CD4-positive, alpha-beta T cell treated with Interleukin-12 subunit alpha and Interleukin-12 subunit beta, for 1 hour (primary cell): ENCODE measurements at places on chromosomes 2 and 18.

GRCh38 chr2:216017365-216017764, 4.0 kb upstream of the MREG start:
- DNase-seq = peak; percentile 15

- DNase-seq = no peak
These were observed 145.4 kb upstream of the RNF152 start for GRCh38 chr18:62037989-62038778.

DNA sequence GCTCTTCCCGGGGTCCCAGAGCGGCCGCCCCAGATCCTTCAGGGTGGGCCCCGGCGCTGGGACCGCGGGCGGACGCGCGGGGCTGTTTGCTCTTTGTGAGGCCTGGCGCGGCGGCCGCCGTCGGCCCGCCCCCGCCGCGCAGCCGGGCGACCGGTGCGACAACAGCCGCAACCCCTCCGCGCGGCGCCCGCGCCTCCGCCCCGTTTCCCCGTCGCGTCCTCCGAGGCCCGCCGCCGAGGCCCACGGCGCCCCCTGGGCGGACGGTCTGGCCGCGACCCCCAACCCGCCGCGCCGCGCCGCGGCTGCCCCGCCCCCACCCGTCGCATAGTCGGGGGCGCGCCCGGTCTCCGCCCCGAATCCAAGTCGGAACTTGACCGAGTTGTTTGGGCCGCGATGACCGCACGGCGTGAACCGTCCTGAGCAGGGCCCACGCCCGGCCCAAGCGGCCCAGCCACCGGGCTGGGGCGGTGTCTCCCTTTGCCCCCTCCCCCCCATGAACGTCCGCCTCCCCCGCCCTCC, 448 bp downstream of the YPEL5 start:
- no peak for DNase-seq

- no peak for DNase-seq
These were observed 14.8 kb downstream of the TWIST2 start for GRCh38 chr2:238862701-238863100.

DNA sequence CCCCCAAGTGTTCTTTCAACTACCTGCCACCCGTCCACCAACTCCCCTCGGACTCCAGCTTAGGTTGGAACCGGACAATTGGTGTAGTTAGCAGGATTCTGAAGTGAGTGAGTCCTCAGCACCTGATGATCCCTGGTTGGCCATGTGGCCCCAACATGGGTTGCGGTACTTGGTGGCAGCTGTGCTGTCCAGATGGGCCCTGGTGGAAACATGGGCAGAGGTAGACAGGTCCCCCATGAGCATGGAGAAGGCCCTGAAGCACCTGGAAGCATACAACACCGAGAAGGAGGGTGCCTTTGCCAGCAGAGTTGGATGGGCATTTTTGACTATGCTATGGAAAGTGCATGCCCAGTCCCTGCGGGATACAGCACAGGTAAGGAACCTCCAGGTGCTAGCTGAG, 11.0 kb upstream of the C2orf42 start:
- no peak for DNase-seq

GRCh38 chr2:10448576-10449485, 704 bp upstream of the ODC1 start:
- DNase-seq = peak; percentile 95

DNA sequence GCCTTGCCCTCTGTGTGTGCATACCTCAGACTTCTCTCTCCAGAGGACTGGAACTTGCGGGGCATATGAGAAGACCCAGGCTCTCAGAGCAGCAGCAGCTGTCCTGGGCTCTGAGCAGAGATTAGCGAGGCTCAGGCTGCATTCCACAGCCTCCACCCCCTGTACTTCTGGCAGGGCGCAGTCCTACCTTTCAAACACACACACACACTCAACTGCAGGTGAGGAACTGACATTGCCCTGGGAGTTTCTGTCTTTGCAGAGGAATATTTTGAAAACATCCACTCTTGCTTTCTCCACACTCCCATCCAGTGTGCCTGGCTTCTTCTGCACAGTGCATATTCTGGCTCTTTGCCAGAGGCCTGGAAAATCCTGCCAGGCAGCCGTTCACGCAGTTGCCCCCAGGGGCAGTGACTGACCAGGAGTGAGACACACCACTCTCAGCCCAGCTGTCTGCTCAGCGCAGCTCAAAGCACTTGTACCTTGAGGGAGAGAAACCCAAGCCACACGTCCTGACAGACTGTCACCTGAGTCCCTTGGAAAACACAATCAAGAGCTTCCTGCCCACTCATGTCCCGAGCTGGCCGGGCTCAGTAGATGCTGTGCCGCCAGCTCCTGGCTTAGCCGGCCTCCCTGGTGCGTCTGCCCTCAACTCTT, 460.8 kb downstream of the RNF144A start:
- no peak for DNase-seq

DNA sequence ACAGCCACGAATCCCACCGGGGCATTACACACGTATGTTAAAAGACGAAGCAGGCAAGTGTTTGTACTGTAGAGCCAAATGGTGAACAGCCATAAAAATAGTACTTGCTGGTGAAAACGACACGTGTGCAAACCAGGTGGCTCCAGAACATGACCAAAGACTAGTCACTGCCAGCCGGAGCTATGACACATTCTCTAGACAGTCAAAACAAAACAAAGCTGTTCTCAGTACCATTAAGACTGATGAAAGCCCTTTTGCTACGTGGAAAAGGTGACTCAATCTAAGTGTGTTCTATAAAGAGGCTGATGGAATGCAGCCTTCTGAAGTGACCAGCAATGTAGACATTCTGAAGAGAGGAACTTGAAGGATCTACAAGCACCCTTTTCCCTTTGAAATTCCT, 367.7 kb upstream of the NETO1 start:
- DNase-seq = no peak

GRCh38 chr2:62055724-62056336, 140.1 kb upstream of the B3GNT2 start:
- DNase-seq = no peak

GRCh38 chr18:37487400-37487867, 78.2 kb downstream of the CELF4 start:
- no peak for DNase-seq

DNA sequence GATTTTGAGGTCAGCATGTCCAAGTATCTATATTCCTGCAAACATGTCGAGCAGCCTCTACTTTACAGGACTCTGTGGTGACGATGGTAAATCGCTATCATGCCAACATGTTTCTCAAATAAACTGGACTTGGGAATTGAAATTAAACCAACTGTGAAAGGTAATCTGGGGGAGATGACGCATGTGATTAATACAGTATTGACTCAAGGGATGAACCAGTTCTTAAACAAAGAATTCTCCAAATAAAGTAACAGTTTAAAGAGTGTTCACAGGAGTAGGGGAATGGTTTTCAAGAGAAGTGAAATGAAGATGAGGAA, 54.3 kb downstream of the THUMPD2 start:
- no peak for DNase-seq

DNA sequence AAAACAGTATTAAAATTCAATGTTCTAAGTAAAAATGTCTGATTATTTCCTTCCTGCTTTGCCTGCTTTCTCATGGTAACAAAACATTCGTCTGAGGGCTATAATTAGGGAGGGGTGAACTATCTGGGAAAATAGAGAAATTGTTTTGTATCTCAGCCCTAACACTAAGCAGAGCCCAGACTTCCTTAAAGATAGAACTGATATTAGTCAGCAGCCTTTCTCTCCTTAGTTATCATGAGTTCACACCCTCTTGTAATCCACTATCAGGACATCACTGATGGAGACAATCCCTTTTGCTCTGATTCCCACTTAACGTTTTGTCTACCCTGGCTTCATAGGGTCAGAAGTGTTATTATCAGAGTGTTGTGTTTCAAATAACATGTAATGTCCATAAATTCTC, 701.1 kb upstream of the ZEB2 start:
- DNase-seq = no peak

DNA sequence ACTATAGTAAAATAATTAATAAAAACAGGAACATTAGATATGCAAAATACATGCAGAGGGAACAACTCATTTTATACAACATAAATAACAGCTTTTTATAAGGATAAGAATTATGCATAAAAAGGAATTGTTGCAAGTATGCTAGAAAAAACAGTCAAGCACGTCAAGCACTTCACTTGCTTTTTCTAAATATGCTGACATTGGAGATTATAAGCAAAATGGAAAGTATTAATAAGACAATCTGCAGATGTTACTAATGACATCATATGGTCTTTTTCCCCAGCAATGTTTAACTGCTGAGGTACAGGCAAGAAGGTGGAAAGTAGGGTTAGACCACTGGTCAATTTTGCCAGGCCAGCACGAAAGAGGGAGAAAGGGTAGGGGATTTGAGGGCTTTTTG, 111.7 kb downstream of the HIBCH start:
- no peak for DNase-seq

GRCh38 chr2:25707927-25708590, 34.7 kb upstream of the DTNB start:
- no peak for DNase-seq

GRCh38 chr2:205848601-205849000, 166.3 kb downstream of the NRP2 start:
- DNase-seq = no peak

DNA sequence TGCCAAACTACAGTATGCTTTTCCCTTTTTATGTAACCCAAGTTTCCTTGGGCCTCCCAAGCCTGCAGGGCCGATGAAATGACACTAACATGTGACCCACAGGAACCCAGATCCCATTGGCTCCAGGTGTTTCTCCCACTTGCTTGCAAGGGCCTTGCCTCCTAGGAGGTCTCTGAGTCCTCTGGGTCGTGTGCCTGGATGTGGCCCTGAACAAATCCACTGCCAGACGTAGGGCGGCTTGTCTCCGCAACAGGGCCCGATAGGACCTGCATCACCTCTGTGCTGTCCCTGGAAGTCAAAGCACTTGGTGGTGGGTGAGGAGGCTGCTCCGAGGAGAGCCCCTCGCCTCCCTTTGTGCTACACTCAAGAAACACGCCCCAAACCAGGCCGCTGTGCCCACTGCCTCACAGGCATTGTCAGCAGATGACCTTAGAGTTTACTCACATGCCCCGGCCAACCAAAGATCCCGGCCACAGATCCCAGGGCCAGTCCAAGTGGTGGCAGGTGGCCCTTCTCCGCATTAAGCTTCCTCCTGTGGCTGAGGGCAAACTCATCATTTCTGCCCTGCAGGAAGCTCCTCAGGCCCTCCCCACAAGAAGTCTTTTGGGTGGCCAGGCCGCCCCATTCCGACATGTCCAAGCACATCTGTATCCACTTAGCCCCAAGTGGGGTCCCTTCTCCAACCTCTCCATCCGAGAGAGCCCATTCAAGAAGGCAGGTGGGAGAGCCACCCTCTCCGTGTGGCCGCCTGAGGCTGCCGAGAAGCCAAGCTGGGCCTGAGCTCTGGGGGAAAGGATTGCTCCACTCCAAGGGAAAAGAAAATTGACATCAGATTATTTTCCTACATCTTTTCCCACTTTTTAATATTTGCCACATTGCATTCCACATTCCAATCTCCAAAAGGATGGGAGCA, 76.7 kb downstream of the GFPT1 start:
- no peak for DNase-seq

GRCh38 chr2:197913084-197913483, 108.7 kb downstream of the PLCL1 start:
- DNase-seq = no peak

DNA sequence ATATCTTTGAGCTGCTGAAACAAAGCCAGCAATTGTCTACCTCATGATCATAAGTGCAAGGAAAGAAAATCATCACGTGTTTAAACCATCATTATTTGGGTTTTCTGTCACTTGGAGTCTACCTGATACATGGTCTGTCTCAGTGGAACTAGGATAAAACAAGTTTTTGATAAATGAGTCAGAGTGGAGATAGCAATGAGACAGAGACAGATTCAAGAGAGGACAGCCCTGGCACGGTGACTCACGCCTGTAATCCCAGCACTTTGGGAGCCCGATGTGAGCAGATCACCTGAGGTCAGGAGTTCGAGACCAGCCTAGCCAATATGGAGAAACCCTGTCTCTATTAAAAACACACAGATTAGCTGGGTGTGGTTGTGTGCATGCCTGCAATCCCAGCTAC, 93.8 kb downstream of the PMAIP1 start:
- no peak for DNase-seq

DNA sequence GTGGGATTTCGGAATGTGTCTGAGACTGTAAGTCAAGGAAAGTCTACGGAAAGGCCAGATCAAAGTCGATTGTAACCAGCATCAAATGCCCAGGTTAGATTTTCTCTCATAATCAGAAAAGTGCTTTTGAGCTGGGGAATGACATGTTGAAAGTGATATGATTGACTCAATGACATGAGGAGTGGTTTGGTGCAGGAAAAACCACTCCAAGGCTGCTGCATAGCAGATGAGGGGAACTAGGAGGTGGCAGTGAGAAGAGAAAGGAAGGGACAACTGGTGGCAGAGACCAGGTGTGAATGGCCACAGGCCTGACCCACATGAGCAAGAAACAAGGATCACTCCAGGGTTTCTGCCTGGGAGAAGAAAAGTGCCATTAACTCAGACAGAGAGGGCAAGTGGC, 822 bp downstream of the SLC35F6 start:
- DNase-seq = no peak

GRCh38 chr2:145592361-145592760, 1072.4 kb upstream of the ZEB2 start:
- no peak for DNase-seq

- no peak for DNase-seq
These were observed 351.7 kb downstream of the RAD51AP2 start for GRCh38 chr2:17166506-17166905.

DNA sequence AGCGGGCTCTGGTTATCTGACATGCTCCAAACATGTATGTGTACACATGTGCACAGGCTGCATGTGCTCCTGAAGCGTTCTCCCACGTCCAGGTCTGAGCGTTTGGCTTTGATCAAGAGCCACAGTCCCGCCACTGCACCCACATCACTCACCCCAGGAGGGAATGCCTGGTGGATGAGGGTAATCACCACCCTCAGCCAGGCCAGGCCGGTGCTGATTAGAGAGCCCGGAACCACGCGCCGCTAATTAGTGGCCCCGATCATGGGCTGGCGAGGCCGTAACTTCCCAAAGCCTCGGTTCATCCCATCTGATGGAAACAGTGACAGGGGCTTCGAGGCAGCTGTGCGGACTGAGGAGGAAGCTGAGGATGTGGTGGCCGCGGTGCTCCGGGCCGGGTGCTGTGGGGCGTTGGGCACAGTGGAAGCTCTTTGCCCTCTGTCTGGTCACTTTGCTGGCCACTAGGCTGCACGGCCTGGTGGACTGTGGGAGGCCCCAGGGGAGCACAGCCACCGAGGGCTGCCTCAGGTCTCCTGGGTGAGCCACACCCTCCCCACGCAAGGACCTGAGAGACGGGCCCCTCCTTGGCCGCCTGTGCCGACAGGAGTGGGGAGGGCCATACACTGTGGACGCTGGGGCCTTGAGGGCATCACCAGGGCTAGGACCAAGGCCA, 219.4 kb downstream of the TWIST2 start:
- DNase-seq = no peak

DNA sequence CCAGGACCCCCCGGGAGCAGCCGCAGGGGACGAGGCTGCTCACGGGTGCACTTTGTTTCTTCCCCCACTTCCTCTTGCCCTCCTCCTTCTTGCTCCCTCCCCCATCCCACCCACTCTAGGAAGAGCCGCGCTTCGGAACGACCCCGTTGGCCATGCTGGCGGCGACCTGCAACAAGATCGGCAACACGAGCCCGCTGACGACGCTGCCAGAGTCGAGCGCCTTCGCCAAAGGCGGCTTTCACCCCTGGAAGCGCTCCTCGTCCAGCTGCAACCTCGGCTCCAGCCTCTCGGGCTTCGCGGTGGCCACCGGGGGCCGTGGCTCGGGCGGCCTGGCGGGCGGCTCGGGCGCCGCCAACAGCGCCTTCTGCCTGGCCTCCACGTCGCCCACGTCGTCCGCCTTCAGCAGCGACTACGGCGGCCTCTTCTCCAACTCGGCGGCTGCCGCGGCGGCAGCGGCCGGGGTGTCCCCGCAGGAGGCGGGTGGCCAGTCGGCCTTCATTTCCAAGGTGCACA, 1.3 kb downstream of the SP9 start:
- DNase-seq = no peak

- no peak for DNase-seq
These were observed 6.3 kb downstream of the LIMS2 start for GRCh38 chr2:127669056-127669455.
